ENCODE measurements at places on chromosomes 4 and X. TPM values are rescaled to one million over a fixed set of nuclear protein-coding genes. Genes with fewer than 3 reads are reported as not detected.

DNA sequence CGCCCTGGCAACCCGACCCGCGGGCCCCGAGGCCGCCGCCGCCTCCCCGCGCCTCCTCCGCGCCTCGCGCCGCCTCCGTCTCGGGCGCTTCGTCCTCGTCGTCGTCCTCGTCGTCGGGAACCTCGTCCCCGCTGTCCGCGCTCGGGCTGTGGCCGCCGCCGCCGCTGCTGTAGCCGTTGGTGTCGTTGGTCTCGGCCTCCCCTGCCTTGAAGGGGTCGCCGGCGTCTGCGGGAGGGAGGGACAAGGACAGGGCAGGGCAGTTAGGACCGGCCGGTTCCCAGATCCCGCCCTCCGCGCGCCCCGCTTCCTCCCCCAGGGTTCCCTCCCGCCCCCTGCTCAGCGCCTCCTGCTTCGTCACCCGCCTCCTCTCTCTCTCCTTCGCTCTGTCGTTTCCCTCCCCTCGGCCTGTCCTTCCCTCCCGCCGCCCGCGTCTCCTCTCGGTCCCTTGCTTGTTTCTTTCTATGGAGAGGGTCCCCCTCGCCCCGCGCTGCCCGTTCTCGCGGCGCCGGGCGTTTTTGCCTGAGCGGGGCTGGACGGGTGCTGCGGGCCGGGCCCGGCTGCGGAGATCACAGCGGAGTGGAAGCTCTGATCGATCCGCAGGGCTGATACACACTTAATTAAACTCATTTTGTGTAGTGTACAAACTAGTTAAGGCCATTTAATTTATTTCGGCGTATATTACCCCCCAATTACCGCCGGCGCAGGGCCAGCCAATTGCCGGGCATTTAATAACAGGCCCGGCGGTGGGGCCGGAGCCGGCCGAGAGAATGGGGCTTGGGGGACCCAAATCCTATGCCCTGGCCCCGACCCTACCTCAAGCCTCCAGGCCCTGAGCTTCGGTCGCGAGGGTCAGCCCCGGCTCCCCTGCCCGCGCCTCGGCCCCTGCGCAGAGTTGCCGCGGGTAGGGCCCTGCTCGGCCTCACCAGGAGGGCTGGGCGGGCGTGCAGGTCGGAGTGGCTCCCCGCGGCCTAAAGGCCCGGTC is 2.4 kb downstream of the NKX1-1 start:
- no peaks in the 10 kb centered on the region for H3K4me1 ChIP-seq
- H3K27ac ChIP-seq, result no peak overlapping the region
- peaks cover 79% of the 10 kb centered on the region for H3K27me3 ChIP-seq
- peaks cover 4% of the 10 kb centered on the region for H3K36me3 ChIP-seq
- DNase-seq, result peak; percentile 50

DNA sequence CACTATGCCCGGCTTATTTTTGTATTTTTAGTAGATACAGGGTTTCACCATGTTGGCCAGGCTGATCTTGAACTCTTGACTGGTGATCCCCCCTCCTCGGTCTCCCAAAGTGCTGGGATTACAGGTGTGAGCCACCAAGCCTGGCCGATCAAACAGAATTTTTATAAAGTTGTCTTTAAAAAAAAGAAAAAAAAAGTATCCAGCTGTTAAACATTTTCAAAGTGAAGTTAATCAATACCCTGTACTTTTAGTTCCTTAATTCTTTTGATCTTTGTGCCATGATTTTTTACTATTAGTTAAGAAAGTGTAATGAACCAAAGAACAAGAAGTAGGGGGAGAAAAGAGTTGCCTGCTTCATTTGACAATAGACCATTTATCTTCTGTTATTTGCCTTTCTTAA is 24.3 kb downstream of the SMAD1 start:
- no peaks in the 10 kb centered on the region for H3K4me1 ChIP-seq
- no peak for DNase-seq
- peaks cover 2% of the 10 kb centered on the region for H3K36me3 ChIP-seq
- H3K4me3 ChIP-seq, result no peak overlapping the region

GRCh38 chr4:154001193-154001592 is 212.3 kb upstream of the SFRP2 start:
- DNase-seq, result no peak
- H3K4me1 ChIP-seq, result no peaks in the 10 kb centered on the region
- H3K27ac ChIP-seq, result no peak overlapping the region
- H3K36me3 ChIP-seq, result no peaks in the 10 kb centered on the region
- no peaks in the 10 kb centered on the region for H3K27me3 ChIP-seq

GRCh38 chr4:92501456-92501855 is 197.7 kb downstream of the GRID2 start:
- no peak overlapping the region for H3K4me3 ChIP-seq
- peaks cover 11% of the 10 kb centered on the region for H3K4me1 ChIP-seq
- H3K36me3 ChIP-seq, result no peaks in the 10 kb centered on the region
- DNase-seq, result no peak

DNA sequence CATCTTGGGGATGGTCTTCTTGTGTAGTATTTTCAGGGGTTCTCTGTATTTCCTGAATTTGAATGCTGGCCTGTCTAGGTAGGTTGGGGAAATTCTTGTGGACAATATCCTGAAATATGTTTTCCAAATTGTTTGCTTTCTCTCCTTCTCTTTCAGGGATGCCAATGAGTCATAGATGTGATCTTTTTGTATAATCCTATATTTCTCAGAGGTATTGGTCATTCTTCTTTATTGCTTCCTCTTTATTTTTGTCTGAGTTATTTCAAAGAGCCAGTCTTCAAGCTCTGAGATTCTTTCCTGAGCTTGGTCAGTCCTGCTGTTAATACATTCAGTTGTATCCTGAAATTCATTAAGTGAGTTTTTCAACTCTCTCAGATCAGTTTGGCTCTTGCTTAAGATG is 73.1 kb downstream of the MAMLD1 start:
- no peaks in the 10 kb centered on the region for H3K36me3 ChIP-seq
- H3K27ac ChIP-seq, result no peak overlapping the region
- no peaks in the 10 kb centered on the region for H3K4me1 ChIP-seq

DNA sequence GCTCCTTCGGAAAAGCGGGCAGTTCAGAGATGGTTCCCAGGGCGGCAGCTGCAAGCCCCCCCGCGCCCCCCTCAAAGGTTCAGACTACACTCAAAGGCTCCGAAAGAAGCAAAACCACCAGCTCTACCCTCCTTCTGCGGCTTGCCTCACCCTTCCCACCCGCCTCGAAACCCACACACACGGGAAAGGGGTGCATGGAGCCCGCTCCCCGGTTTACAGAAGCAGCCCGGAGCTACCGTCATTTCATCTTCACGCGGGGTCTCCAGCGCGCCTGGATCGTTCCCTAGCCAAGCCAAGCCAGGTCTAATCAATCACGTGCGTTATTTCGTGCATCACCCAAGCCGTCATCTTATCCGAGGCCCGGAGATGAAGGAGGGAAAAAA is 1.2 kb downstream of the NLGN4X start:
- DNase-seq, result no peak
- H3K4me1 ChIP-seq, result peaks cover 3% of the 10 kb centered on the region
- no peaks in the 10 kb centered on the region for H3K27me3 ChIP-seq
- H3K27ac ChIP-seq, result no peak overlapping the region

DNA sequence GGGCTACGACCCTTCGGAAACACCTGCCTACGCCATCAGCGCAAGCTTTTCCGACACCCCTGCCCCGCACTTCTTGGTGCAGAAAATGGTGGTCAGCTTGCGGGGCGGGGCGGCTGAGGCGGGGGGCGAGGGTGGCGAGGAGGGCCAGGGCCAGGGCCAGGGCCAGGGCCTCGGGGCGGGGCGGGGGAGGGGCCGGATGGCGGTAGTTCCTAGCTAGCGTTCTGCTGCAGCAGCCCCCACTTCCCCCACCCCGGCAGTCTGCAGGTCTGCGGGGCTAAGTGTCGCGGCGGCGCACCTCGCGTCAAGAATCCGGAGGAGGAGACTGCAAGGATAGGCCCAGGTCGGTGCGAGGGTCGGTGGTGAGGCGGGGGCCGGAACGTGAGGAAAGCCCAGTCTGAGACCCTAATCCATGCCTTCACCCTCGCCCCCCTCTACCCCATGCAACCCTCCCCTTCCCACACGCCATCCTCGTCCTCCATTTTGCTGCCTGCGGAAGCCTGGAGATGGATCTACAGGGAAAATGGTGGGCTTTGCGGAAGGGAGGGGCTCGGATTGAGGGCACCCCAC is 600 bp downstream of the BEX4 start:
- H3K27ac ChIP-seq, result peak overlapping the region; percentile 65
- no peaks in the 10 kb centered on the region for H3K4me1 ChIP-seq
- peak; percentile 88 for DNase-seq
- no peaks in the 10 kb centered on the region for H3K27me3 ChIP-seq
- H3K4me3 ChIP-seq, result peak overlapping the region; percentile 81

DNA sequence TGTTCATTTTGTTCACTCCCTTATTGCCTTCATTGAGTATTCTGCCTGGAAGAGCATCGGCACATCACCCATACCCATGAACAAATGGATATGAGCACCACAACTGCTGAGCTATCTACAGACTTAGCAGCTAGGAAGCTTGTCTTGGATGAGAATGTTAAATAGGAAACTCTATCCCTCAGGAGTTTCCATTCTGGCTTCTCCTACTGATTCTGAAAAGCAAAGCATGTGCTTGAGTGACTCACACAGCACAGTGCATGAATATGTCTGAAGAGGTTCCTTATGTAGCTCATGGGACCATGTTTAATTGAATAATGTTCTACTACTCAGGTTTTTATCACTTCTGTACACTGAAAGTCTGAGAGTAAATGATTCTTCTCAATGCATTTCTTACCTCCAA is 57.3 kb upstream of the MXRA5 start:
- H3K27ac ChIP-seq, result no peak overlapping the region
- no peak overlapping the region for H3K4me3 ChIP-seq
- H3K27me3 ChIP-seq, result no peaks in the 10 kb centered on the region
- DNase-seq, result no peak
- no peaks in the 10 kb centered on the region for H3K36me3 ChIP-seq

GRCh38 chrX:154517101-154517781 is 1.2 kb upstream of the FAM3A start:
- H3K4me3 ChIP-seq, result peak overlapping the region; percentile 70
- H3K27me3 ChIP-seq, result no peaks in the 10 kb centered on the region
- DNase-seq, result peak; percentile 49
- H3K27ac ChIP-seq, result no peak overlapping the region
- H3K4me1 ChIP-seq, result no peaks in the 10 kb centered on the region

- H3K4me1 ChIP-seq, result no peaks in the 10 kb centered on the region
- no peaks in the 10 kb centered on the region for H3K27me3 ChIP-seq
- H3K36me3 ChIP-seq, result peaks cover 2% of the 10 kb centered on the region
These were observed 158.8 kb downstream of the RBMX2 start for GRCh38 chrX:130560544-130560943.

GRCh38 chrX:136999024-136999423 is 34.8 kb downstream of the GPR101 start:
- H3K4me3 ChIP-seq, result no peak overlapping the region
- no peaks in the 10 kb centered on the region for H3K27me3 ChIP-seq
- DNase-seq, result no peak

- H3K4me1 ChIP-seq, result 0 out of 2 replicates have a peak, but pooled peaks cover 2% of the 10 kb centered on the region
- no peaks in the 10 kb centered on the region for H3K36me3 ChIP-seq
- H3K27ac ChIP-seq, result no peak overlapping the region
- no peak overlapping the region for H3K4me3 ChIP-seq
- no peaks in the 10 kb centered on the region for H3K27me3 ChIP-seq
These were observed 90.0 kb downstream of the SORBS2 start for GRCh38 chr4:185722029-185722316.

GRCh38 chrX:13646154-13646549 is 6.8 kb upstream of the TCEANC start:
- H3K27ac ChIP-seq, result no peak overlapping the region
- no peaks in the 10 kb centered on the region for H3K36me3 ChIP-seq
- H3K27me3 ChIP-seq, result no peaks in the 10 kb centered on the region
- H3K4me1 ChIP-seq, result no peaks in the 10 kb centered on the region
- DNase-seq, result peak; percentile 65

DNA sequence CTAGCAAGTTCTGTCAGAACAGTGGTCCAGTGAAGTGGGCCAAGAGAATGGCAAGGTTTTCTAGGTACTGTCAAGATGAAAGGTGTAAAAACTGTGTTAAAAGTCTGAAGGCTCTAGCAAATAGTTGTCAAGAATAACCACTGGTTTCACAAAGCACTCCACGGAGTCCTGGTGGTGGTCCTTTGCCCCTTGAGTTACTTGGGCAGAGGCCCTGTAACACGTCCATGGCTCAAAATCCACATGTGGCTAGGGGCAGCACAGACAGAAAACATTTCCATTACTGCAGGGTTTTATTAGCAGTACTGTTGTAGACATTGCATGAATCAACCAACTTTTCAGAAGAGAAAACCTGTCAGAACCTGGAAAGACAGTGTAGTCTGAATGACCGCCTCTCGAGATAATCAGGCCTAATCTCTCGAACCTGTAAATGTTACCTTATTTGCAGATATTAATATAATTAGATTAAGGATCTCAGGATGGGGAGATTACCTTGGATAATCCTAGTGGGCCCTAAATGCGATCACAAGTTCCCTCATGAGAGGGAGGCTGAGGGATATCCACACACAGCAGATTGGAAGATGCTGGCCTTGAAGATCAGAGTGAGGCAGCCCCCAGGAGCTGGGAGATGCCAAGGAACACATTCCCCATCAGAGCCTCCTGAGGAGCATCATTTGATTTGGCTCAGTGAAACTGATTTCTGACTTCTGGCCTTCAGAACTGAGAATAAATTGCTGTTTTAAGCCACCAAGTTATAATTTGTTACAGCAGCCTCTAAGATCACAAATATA is 34.7 kb downstream of the ERVMER34-1 start:
- H3K27me3 ChIP-seq, result no peaks in the 10 kb centered on the region
- H3K27ac ChIP-seq, result no peak overlapping the region
- no peak overlapping the region for H3K4me3 ChIP-seq
- H3K4me1 ChIP-seq, result peaks cover 12% of the 10 kb centered on the region
- no peak for DNase-seq
- peaks cover 63% of the 10 kb centered on the region for H3K36me3 ChIP-seq

- DNase-seq, result no peak
- H3K4me1 ChIP-seq, result no peaks in the 10 kb centered on the region
- no peak overlapping the region for H3K4me3 ChIP-seq
- H3K27me3 ChIP-seq, result no peaks in the 10 kb centered on the region
- no peak overlapping the region for H3K27ac ChIP-seq
- H3K36me3 ChIP-seq, result no peaks in the 10 kb centered on the region
These were observed 33.7 kb downstream of the GABRB1 start for GRCh38 chr4:47065051-47065481.

DNA sequence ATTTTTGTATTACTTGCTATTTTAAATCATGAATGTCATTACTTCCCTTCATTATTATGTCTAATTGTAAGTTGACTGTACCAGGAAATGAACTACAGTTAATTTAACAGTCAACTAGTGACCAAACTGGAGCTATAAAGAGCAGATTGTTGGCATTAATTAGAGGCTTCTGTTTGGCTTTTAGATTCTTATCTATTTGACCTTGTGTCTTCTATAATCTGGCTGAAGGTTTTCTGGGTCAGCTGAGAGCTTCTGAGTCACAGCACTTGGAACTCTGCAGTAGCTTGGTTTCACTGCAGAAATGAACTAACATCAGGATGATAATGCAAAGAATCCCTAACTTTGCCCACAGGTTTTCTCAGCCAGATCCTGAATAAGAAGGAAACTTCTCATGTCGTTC is 169.2 kb upstream of the LEF1 start:
- no peak overlapping the region for H3K27ac ChIP-seq
- no peak overlapping the region for H3K4me3 ChIP-seq
- no peaks in the 10 kb centered on the region for H3K27me3 ChIP-seq
- H3K36me3 ChIP-seq, result no peaks in the 10 kb centered on the region

NDNF gene
- 0.17 TPM for total RNA-seq

PDZD4 gene
- total RNA-seq, result 110 TPM

SCOC gene
- 30.4 TPM for total RNA-seq

SMIM43 gene
- 1.0 TPM for total RNA-seq

SLC39A8 gene
- 11.3 TPM for total RNA-seq

APELA gene
- total RNA-seq, result 135 TPM

NUP62CL gene
- total RNA-seq, result 4.3 TPM

RIBC1 gene
- 1.2 TPM for total RNA-seq

GRIA2 gene
- not detected for total RNA-seq

SLC4A4 gene
- total RNA-seq, result 1.1 TPM

PRKG2 gene
- 1.9 TPM for total RNA-seq

NONO gene
- 703 TPM for total RNA-seq

Data from H9 (cell line).